ENCODE measurements at places on chromosomes 7 and 10. TPM values are rescaled to one million over a fixed set of nuclear protein-coding genes. Genes with fewer than 3 reads are reported as not detected.

The TBXAS1 gene
- 13.5 TPM for total RNA-seq

- H3K36me3 ChIP-seq: no peaks in the 10 kb centered on the region
- H3K27me3 ChIP-seq: peaks cover 97% of the 10 kb centered on the region
- DNase-seq: peak; percentile 69
- peak within 1 kb of the TSS; percentile 78 for H3K4me3 ChIP-seq
- H3K27ac ChIP-seq: no peak within 1 kb of the TSS
- H3K4me1 ChIP-seq: no peaks in the 10 kb centered on the region
Measured at GRCh38 chr7:130733931-130734814, at the start of gene KLF14. KLF14 (minus strand) TSS chr7:130734207; CDS start chr7:130734033, 174 bp downstream.

- no peak for DNase-seq
- no peak overlapping the region for H3K27ac ChIP-seq
- H3K4me3 ChIP-seq: no peak overlapping the region
- H3K36me3 ChIP-seq: no peaks in the 10 kb centered on the region
- no peaks in the 10 kb centered on the region for H3K4me1 ChIP-seq
Measured at GRCh38 chr7:20561466-20561865, 54.0 kb upstream of the ABCB5 start.

GRCh38 chr10:66832781-66833422 lies 92.9 kb upstream of the LRRTM3 start:
- H3K36me3 ChIP-seq: no peaks in the 10 kb centered on the region
- no peak overlapping the region for H3K4me3 ChIP-seq
- DNase-seq: no peak
- H3K27me3 ChIP-seq: no peaks in the 10 kb centered on the region
- no peaks in the 10 kb centered on the region for H3K4me1 ChIP-seq
